ENCODE measurements at places on chromosomes 1 and 21.

DNA sequence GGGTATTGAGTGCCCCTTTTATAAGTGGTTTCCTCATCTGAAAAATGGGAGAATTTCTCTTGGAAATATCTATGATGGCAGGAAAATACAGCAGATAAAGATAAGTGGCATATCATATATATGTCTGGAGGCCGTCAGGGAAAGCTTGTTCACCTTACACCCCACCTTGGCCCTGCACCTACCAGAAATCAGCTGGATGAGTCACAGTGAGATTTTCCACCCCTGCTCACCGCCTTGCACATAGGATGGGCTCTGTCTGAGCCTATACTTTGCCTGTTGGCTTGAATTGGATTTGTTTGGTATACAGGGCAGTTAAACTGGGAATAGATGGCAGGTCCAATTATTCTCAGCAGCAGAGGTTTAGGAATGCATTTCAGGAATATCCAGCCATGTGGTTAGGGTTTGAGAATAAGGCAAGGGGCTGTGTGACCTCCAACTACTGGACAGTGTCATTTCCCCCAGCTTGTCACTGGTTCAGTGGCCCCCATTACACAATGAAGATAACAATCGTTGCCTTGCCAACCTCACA is at the start of gene SPATA21:
Gene SPATA21 (minus strand): TSS at position 479 of the 529 bp plus-strand sequence. CDS start 6,053 bp downstream, outside the sequence.
- DNase-seq = no peak

- DNase-seq = no peak
These were observed 134.4 kb downstream of the S1PR1 start for GRCh38 chr1:101371259-101371658.

DNA sequence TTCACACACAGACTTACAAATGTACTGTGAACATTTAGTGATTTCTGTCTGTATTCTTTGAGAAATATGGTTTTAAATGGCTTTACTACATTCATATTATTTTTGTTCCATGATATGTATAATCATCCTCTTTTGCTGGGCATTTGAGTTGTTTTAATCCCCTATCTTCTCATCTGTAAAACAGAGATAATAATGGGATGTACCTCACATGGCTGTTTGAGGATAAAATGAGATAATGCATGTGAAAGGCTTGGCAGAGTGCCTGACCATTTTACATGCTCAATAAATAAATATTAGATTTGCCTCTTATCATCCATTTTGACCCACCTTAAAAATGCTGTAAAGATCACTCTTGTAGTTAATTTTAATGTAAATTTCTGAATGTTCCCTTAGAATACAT is 197.2 kb downstream of the C1orf94 start:
- no peak for DNase-seq

GRCh38 chr1:159071970-159072582 is 4.5 kb downstream of the AIM2 start:
- DNase-seq = no peak

DNA sequence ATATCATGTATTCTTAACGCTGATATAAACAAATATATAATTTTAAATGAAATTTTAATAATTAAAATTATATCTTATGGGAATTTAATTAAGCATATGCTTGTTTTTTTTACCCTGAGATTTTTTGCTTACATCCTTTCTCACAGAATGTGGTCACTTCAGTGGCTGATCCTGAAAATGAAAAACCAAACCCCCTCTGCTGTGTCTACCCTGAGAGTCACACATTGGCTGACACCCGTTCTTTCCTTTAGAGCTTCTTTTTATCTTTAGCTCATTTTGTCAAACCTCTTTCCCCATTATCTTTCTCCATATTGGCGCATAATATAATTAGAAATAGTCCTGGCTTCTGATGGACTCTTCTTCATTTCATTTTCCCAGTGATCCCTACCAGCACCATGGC is 10.8 kb upstream of the CACYBP start:
- DNase-seq = no peak

- no peak for DNase-seq
These were observed 167.3 kb downstream of the PBX1 start for GRCh38 chr1:164726235-164726634.

GRCh38 chr1:11531943-11532342 is 53.0 kb downstream of the DISP3 start:
- DNase-seq = no peak

DNA sequence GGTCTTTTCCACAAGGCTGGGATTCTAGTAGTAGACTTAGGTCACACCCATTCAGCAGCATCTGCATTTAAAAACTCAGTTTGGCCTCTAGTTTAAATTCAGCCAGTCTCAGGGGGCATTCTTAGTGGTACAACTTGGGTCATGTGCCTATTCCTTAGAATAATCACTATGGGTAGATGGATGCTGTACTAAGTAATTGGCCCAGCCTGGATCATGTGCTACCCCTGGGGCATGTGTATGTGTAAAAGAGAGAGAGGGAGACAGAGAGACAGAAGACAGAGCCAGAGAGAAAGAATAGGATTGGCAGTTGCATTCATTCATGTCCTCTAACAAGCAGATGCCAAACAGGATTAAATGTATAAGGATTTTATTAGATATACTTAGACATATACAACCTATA is 13.6 kb upstream of the SYT14 start:
- no peak for DNase-seq

GRCh38 chr21:16308269-16308668 is 578.5 kb downstream of the USP25 start:
- no peak for DNase-seq

- no peak for DNase-seq
These were observed 141.8 kb downstream of the AKT3 start for GRCh38 chr1:243708210-243708609.

DNA sequence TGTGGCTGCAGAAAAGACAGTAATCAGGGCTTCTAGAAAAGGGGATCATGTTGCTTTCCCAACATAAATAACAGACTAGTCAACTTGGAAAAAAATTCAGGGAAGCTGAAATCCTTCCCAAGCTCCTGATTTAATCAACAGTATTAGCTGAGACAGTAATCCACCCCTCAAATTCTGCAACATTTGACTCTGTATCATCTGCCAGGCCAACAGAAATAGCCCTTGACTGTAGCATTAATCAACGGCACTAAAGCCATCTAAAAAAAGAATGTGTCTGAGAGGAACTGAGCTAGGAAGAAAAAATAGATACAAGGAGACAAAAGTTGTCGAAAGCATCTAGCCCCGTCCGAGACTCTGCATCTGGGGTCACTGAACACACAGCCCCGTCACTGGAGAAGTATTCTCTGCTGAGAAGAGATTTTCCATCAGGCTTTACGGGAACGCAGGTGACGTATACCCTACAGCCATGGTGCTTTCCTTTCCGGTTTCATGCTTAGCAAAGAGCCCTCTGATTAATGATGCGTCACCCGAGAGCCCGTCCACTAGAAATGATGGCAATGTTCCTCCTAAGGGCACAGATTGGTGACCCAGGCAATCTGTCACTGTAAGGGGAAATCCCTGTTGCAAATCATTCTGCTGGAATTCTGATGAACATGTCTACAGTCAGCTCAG is 42.1 kb upstream of the TP53BP2 start:
- DNase-seq = no peak

- no peak for DNase-seq
These were observed 6.0 kb downstream of the REG4 start for GRCh38 chr1:119805247-119805646.

DNA sequence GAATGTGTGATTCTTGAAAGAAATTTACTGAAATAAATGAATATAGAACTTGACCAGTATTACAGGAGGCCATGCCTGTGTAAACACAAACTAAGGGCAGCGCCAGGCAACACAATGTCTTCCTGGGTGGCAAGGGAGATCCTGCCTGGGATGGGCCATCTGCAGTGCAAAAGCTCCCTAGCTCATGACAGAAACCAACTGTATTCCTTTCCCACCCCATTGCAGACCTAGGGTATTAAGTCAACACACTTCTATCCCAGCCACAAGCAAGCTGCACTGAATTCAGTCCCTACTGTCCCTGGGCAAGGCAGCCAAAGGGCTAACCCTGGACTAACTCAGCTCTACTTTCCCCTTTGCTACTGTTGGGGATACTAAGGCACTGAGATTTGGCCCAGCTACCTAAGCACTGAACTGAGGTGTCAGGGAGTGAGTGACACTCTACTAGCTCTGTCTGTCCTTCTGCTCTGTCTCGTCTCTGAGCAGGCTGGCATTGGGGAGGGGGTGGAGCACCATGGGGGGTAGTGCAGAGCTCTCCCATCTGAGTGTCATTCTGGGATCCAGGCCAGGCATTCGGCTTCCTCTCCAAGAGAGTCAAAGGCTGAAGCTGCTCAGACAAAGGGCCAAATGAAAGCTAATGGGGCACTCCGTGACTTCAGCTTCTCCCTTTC is 2.5 kb downstream of the INKA2 start:
- no peak for DNase-seq

GRCh38 chr1:109817881-109818270 is 54.2 kb upstream of the EPS8L3 start:
- no peak for DNase-seq

- no peak for DNase-seq
These were observed 38.2 kb downstream of the ZBTB17 start for GRCh38 chr1:15937706-15938168.

DNA sequence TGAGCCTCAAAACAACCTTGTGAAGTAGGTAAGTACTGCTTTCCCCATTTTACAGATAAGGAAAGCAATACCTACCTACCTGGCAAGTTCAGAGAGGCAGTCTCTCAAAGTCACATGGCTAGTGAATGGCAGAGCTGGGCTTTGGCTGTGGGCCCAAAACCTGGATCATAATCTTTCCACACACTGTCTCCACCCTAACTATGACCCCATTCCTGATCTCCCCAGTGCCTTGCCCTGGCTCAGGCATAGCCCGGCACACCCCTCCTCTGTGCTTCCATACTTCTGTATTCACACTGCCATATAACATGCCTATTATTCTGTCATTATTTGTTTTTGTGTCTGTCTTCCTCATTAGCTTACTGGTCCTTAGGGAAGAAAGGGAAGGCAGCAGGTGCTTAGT is 15.9 kb downstream of the GNG12 start:
- DNase-seq = no peak

DNA sequence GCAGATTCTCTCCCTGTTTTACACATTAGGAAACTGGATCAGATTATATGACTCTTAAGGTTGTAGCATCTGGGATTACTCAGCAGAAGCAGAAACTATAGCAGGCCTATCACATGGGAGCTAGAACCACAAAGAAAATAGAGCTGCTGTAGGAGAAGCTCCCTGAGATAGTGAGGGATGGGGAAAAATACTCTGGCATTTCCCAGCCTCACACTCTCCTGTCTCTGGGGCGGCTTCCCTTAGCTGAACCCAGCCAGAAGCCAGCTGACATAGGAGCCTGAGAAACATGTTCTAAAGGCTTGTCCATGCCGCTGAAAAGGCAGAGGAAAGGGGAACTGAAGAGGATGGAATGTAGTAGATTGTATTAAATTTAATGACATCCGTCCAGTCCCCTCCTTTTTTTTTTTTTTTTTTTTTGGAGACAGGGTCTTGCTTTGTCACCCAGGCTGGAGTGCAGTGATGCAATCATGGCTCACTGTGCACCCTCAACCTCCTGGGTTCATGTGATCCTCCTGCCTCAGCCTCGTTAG is 76.8 kb upstream of the DNAJC6 start:
- DNase-seq = no peak

GRCh38 chr1:172277275-172277674 is 143.2 kb upstream of the C1orf105 start:
- no peak for DNase-seq

GRCh38 chr1:101567582-101568189 is 330.9 kb downstream of the S1PR1 start:
- peak; percentile 48 for DNase-seq

DNA sequence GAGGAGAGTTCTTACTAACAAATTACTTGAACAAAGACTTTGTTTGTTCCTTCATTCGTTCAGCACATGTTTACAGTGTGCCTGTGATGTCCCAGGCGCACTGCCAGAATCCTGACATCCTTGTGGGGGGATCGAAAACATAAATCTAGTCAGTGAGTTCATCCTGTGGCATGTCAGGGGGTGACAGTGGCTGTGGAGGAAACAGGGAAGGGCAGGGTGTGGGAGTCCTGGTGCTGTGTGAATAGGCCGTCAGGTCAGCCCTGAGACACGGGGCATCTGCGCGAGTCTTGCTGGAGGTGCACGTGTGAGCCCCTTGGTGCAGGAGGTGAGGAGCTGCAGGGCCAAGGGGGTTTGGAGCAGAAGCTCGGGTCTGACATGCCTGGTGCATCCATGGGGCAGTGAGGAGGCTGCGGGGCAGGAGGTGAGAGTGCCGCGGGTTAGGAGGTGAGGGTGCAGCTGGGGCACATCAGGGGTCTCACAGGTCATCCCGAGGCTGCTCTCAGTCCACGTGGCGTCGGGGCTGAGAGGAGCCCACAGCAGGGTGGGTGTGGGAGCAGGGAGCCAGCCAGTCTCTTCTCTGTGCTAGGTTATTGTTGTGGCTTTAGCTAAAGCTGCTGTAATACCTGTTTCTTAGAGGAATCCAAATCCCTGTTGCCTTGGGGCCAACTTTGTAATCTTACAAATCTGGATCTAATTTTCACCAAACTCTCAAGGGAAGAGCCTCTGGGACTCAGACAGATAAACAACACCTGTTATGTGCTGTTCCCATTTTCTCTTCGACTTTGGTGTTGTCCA is 93.4 kb downstream of the PCBP3 start:
- DNase-seq = no peak
